Left lobe of liver (tissue), 2 donors: ENCODE measurements at places on chromosomes 1 and 21. TPM values are rescaled to one million over a fixed set of nuclear protein-coding genes. Genes with fewer than 3 reads are reported as not detected.

DNA sequence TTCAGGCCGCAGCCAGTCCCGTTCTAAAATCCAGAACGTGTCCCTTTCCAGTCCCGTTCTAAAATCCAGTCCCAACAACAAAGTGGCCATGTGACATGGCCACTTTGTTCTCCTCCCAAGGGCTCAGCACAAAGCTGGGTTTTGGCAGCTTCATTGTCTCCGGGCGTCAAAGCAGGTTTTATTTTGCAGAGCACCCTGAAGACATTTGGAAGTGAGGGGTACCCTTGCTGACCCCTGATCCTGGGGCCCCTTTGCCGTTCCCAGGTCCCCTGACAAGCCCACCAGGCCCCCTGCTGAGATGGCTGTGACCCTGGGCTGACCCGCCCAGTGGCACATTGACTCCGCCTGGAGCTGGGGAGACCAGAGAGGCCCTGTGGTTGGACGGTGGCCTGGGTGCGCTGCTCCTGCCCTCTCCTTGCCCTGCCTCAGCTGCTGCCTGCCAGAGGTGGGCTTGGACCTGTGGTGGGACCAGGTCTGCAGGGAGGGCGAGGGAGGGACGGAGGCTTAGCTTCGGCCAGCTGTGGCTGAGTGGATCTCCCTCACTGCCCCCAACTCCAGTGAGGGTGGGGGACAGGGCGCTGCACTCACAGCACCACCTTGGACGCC lies 4.3 kb downstream of the PFKL start:
- DNase-seq, result no peak

DNA sequence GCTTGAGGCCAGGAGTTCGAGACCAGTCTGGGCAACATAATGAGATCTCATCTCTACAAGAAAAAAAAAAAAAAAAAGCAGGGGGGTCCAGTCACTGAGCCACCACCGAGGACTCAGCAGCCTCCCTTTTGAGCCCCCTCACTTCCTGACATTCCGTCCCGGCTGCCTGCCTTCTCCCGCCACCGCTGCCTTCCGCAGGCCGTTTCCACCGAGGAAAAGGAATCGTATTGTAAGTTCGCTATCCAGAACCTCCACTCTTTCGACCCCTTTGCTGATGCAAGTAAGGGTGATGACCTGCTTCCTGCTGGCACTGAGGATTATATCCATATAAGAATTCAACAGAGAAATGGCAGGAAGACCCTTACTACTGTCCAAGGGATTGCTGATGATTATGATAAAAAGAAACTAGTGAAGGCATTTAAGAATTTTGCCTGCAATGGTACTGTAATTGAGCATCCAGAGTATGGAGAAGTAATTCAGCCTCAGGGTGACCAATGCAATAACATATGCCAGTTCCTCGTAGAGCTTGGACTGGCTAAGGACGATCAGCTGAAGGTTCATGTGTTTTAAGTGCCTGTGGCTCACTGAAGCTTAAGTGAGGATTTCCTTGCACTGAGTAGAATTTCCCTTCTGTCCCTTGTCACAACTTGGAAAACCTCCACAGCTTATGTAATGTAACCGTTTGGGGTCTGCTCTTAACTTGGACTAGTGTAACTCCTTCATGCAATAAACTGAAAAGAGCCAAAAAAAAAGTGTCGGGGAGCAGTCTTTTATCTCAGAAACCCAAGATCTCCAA lies 55.6 kb downstream of the GLUL start:
- DNase-seq, result no peak

DNA sequence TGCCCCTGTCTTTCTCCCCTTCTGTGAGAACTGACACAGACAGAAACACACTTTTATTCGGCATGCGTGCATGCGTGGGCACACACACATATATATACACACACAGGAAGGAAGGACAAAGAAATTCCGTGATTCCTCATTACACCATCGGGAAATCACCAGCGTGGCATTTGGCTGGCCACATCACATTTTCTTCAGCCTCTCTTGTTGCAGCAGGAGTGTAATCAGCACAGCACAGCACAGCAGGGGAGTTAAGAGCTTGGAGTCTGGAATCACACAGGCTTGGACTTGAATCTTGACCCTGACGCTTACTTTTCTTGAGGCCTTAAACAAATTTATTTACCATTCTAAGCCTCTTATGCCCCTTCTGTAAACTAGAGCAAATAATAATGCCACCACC lies 45.3 kb upstream of the EPHA8 start:
- DNase-seq, result no peak

GRCh38 chr1:240254778-240255291 lies 163.2 kb downstream of the FMN2 start:
- no peak for DNase-seq

- DNase-seq, result no peak
These were observed 406.7 kb downstream of the NTNG1 start for GRCh38 chr1:107547363-107548155.

DNA sequence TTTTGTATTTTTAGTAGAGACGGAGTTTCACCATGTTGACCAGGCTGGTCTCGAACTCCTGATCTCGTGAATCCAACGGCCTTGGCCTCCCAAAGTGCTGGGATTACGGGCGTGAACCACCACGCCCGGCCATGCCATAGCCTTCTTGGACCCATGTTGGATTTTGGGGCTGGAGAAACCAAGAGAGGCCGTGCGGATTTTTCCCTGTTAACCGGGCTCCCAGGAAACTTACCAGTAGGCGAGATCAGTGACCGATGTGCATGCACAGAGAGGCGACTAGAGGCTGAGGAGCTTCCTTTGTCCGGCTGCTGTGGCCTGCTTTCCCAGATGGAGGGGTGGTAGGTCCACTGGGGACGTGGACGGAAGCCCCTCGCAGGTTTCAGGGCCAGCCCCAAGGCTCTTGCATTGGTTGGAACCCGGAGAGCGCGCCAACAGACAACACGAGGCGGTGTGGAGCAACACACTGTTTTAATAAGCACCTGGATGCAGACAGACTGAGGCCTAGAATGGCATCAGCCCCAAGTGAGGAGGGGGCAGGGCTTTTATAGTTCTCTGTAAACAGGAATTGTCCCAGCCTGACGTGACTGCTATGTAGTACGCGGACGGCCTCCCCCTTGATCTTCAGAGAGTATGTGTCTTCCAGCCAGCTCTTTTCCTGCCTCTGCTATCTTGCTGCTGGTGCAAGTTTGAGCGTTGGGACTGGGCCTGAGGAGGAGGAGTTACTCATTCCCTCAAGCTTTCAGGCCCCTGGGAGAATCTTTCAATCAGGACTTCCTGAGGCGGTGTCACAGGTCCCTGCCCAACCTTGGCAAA lies at the start of gene ERVH48-1:
TSS of gene ERVH48-1 (minus strand) at position 517 of the 813 bp plus-strand sequence. CDS start 6,624 bp downstream, outside the sequence.
- DNase-seq, result no peak

GRCh38 chr1:9302745-9303524 lies 10.2 kb downstream of the SPSB1 start:
- DNase-seq, result no peak

GRCh38 chr1:222530852-222531251 lies 17.1 kb downstream of the HHIPL2 start:
- DNase-seq, result no peak

- no peak for DNase-seq
These were observed 3.1 kb upstream of the PLA2G2E start for GRCh38 chr1:19926296-19927129.

Gene FGR
- total RNA-seq, result 3.0 TPM

Gene NENF
- 23.8 TPM for total RNA-seq

Gene KRTAP21-2
- not detected for total RNA-seq
